Cortex of kidney (tissue), 1 donor: ENCODE measurements at places on chromosomes 2 and 18.

DNA sequence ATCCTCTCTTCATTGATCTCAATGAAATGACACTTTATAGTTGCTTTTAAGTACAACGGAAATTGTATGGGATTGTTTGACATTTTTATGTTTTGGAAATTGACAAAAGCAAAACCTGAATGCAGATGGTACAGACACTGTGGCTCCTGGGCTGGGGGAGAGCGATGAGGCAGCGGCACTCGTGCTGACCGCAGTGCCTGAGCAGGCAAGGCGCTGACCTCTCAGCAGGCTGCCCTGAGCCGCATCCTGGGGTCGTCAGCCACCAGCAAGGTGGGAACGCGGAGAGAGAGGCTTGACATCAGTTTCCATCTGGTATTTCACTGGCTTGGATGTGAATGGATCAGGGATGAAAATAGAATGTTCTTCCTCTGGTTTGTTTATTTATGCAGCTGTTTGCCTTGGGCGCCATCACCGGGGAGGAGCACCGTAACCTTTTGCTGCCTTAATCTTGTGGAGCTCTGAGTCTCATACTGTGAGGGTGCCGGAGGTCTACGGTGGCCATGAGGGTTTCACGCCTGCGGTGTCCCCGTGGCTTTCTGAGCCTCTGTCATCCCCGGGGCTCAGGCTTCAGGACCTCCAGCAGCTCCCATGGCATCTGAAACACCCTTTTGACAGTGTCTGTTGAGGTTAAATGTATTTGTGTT, 94.8 kb upstream of the TPO start:
- DNase-seq, result no peak

- DNase-seq, result no peak
Observed at GRCh38 chr2:168948621-168949212, 47.6 kb downstream of the G6PC2 start.

DNA sequence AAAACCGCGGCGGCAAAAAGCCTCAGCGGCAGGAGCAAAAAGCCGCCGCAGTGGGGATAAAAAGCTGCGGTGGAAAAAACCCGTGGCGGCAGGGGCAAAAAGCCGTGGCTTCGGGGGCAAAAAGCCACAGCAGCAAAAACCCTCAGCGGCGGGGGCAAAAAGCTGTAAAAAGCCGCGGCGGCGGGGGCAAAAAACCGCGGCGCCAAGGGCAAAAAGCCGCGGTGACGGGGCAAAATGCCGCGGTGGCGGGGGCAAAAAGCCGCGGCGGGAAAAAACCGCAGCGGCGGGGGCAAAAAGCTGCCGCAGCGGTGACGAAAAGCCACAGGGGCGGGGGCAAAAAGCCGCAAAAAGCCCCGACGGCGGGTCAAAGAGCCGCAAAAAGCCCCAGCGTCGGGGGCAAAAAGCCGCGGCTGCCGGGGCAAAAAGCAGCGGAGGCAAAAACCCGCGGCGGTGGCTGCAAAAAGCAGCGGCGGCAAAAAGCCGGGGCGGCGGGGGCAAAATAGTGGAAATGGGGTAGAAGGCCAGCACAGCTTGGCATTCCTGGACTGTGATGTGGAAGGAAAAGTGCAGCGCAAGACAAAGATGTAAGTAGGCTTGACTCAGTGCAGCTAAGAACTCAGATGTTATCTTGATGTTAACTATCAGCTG, 151.8 kb downstream of the ANKRD30BL start:
- DNase-seq, result no peak

DNA sequence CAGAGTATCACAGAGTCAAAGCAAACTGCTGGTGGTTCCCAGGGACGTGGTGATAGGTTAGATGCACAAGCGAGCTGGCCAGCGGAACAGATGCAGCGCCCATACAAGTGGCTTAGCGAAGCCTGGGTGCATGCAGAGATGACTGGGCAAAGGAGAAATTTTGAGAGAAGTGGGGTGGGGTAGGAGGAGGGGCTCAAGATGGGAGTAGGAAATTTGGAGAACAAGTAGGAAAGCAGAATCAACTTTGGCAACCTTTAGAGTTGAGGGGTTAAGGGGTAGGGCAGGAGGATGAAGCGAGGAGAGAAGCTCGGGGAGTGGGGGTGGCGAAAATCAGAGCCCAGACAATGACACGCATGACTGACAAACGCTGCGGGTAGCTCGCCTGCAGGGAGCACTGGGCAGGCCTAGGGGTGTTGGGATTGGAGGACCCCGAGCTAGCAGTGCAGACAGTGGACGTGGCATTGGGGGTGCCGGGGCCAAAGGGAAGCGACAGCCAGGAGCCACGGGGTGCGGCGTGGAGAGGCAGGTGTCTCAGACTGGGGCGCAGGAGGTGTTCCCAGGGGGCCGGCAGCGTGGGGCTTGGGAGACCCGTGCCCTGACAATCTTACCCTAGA, 431 bp downstream of the FAM98A start:
- no peak for DNase-seq

DNA sequence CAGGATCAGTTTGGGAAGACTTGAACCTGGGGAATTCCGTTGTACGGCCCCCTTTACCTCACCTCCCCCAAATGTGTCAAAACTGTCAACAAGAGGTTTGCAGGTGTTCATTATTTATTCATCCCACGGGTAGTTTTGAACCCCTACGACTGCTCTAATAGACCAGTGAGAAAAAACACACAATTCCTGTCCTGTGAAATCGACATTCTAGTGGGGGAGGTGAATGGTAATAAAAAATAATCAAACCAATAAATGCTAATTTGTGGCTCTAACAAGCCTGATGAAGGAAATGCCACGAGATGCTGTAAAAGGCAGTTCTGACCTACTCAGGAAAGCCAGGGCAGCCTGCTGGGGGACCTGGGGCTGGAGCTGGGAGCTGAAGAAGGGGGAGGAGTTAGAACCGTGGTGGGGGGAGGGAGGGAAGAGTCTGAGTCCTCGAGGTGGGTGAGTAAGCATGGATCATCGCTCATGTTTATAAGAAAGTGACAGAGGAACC, 463 bp upstream of the DNAJB2 start:
- no peak for DNase-seq

DNA sequence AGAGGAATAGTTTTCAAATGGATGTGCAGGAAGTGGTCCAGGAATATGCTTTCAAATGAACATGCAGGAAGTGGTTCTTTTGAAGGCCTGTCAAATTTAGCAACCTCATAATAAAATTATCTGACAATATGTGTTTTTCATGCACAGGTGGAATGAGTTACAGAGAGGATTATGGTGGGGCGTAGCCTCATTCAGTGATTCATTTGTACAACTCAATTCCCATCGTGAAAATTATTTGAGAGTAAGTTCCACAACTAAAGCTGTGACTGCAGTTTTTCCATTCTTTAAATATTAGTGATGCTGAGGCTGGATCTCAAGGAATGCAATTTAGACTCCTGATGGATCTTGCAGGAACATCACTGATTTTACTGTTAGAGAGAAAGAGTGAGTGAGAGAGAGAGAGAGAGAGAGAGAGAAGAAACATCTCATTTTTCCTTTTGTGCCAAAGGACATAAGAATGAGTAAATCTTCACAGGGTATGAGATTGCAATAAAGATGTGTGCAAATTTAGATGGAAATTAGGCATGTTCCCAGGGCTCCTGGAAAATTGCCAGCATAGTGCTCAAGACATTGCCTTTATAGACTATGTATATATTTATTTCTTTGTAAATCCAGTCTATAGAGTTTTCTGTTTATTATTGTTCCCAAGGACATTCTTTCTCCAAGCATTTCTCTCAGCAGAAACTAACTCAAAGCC, 394.9 kb upstream of the ZEB2 start:
- DNase-seq, result no peak

DNA sequence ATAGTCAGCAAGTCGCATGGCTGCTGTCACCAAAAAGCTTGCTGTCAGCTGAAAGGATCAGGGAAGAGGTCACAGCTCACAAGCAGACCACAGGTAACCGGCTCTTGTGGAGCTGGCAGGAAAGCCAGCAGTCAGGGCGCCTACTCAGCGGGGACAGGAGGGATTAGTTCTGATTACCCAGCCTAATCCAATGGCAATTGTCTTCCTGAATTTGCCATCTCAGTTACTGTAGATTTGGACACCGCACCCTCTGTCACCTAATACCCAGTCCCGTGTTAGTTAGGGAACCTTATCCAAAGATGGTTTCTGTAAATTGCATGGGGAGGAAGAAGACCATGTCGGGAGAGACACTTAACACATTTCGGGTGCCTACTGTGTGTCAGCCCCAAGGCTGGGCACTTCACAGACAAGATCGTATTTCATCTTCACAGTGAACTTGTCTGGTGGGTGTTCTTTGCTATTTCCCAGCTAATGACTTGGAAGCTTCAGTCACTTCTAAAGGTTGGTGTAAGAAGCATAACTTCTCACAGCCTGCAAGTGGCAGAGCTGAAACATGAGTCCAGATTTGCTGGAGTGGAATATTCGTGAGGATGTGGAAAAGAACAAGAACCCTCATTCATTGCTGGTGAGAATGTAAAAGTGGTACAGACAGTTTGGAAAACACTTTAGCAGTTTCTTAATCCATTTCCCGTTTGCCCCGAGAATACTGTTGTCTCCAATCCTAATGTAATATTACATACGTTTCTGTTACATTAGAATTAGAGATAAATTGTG, 9.9 kb downstream of the ALPK2 start:
- DNase-seq, result no peak

- DNase-seq, result no peak
Observed at GRCh38 chr2:143321994-143322393, 192.8 kb downstream of the ARHGAP15 start.

DNA sequence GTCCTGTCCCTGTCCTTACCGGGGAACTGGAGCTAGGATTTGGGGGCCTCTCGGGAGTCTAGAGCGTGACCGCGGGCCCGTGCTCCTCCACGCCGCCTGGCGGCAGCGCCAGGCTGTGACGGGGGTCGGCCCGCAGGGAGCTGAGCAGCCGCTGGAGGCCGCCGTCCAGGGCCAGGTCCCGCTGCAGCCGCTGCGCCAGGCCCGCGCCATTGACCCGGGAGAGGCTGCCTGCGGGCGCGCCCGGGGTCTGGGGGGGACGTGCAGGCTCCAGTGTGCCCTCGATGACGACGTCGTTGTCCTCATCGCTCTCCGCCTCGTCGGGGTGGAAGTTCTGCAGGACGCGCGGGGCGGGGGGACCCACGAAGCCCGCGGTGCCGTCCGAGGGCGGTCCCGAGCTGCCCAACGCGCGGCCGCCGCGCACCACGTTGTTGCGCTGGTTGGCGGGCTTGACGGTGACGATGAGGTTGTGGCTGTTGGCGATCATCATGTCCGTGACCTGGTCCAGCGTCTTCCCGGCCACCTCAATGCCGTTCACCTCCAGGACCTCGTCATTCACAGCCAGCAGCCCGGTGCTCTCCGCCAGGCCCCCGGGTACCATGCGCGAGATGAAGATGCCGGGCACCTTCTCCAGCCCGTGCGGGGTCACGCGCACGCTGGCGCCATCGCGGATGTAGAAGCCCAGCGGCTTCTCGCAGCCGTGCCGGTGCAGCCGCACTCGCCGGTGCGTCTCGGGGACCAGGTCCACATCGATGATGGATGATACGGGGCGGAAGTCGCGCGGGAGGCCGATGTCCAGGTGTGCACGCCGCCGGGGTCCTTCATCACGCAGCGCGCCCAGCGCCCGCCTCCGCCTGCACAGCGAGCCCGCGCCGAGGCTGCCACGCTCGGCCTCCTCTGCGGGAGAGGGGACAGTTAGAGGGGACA, 50.9 kb downstream of the ADNP2 start:
- no peak for DNase-seq

GRCh38 chr2:35887146-35887545, 468.4 kb upstream of the CRIM1 start:
- no peak for DNase-seq

DNA sequence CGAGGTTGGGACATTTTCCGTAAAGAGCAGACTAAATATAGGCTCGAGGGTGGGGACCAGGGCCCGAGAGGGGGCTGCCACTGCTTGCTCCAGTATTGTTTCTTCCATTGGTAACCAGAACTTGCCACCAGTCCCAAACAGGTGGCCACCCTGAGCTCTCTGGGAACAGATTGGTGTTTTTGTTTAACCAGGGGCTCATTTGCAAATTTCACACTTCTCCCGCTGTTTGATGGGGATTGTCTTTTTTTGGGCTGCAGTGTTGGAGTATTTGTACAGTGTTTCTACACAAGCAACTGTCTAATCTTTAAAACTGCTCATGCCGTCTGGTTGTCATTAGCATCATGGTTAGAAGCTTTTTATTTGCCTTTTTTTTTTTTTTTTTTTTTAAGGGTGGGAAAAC, 8.5 kb downstream of the AGAP1 start:
- DNase-seq, result no peak

- DNase-seq, result no peak
Observed at GRCh38 chr18:56615738-56616520, 22.5 kb downstream of the TXNL1 start.

DNA sequence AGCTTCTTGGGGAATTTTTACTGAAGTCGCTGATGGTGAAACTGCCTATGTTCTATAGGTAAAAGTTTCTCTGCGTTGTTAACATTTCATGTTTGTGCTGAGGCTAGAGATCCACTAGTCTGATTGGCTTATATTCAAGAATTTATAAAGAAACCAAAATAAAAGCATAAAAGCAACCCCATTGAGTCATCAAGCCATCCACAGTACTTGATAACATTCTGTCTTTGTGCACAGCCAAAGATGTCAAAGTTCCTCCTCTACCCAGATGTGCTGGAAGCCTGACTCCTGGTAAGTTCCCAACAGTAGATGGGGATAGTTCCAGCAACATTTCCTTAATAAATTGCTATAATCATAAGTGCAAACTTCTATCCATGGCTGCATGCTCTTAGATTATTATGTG, 107.8 kb downstream of the TANC1 start:
- no peak for DNase-seq

- no peak for DNase-seq
Observed at GRCh38 chr2:170090229-170090628, 87.7 kb upstream of the MYO3B start.

DNA sequence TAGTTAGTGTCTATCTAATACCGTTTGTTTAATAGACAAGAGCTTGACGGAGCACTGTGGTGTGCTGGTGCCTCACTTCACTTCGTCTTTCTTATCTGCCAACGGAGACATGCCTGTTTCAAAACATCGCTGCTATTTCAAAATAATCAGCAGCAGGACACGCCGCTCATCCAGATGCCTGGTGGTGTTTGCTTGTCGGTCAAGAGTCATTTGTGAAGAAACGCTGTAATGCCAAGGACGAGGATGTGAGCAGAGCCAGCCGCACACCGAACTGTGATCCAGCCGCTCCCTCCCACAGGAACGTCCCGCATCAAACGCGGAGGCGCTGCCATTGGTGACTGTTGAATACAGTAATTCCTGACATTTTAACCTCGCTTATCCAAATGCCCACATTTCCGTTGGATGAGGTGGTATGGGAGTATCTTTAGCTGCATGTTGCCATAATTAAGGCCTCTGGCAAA, 432.4 kb downstream of the FBXO15 start:
- no peak for DNase-seq
